ENCODE measurements at places on chromosomes 16 and 17. TPM values are rescaled to one million over a fixed set of nuclear protein-coding genes. Genes with fewer than 3 reads are reported as not detected.

DNA sequence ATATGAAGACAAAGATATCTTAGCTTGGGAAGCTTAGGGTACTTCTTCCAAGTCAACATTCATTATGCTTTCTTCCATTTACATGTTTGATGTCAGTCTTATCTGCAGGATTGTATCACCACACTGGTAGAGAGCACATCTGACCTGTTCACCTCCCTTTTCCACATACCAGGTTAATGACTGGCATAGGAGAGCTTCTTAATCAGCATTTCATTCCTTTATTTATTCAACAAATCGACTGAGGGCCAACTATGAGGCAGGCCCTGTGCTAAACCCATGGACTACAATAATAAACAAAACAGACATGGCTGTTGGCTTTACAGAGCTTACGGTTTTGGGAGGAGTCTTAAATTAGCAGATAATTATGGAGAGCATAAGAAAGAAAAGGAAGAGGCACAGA lies 378.1 kb upstream of the CDH11 start:
- no peak for DNase-seq

- DNase-seq = no peak
Measured at GRCh38 chr17:30557916-30558685, 80.9 kb downstream of the GOSR1 start.

GRCh38 chr16:49503256-49504022 lies 129.8 kb downstream of the C16orf78 start:
- no peak for DNase-seq

Gene OTOP2
- not detected for polyA plus RNA-seq

DNA sequence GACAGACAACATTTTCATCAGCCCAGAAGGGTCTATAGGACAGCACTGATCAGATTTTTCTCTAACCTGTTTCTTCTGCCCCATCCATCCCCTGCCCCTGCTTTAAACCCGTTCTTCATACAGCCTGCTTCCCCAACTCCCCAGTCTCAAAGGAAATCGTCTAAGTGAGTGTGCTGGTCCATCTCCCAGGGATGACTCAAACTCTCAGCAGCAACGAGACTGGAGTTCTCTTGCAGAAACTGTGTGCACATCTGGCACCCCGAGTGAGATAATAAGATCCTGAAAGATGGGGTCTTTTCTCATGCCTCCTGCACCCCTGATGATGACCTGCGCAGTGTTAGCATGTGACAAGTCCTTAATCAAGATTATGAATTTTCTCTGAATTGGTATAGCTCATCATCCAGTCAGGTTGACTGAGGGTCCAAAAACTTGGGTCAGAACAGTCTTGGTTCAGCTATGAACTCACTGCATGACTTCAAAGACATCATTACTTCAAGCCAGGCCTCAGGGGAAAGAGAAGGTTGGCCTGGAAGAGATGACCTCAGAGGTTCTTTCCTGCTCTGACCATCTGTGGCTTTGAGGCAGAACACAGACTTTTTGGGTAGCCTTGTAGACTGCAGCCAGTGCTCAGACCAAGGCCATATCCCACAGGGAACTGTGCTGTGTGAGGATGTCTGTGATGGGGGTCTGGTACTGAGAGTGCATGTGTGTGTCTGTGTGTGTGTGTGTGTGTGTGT lies 117.9 kb downstream of the SPACA3 start:
- DNase-seq = no peak

DNA sequence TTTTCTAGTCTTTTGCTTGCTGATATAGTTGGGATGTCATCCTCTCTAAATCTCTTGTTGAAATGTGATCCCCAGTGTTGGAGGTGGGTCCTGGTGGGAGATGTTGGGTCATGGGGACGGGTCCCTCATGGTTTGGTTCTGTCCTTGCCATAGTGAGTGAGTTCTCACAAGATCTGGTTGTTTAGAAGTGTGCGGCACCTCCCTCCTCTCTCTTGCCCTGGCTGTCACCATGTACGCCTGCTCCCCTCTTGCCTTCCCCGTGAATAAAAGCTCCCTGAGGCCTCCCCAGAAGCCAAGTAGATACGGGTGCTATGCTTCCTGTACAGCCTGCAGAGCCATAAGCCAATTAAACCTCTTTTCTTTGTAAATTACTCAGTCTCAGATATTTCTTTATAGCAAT lies 15.2 kb downstream of the IL4R start:
- no peak for DNase-seq

Measured in lung (tissue), 17 donors.